Cerebellar nuclear complex (tissue), 1 donor: ENCODE measurements at places on chromosomes 11 and 22.

DNA sequence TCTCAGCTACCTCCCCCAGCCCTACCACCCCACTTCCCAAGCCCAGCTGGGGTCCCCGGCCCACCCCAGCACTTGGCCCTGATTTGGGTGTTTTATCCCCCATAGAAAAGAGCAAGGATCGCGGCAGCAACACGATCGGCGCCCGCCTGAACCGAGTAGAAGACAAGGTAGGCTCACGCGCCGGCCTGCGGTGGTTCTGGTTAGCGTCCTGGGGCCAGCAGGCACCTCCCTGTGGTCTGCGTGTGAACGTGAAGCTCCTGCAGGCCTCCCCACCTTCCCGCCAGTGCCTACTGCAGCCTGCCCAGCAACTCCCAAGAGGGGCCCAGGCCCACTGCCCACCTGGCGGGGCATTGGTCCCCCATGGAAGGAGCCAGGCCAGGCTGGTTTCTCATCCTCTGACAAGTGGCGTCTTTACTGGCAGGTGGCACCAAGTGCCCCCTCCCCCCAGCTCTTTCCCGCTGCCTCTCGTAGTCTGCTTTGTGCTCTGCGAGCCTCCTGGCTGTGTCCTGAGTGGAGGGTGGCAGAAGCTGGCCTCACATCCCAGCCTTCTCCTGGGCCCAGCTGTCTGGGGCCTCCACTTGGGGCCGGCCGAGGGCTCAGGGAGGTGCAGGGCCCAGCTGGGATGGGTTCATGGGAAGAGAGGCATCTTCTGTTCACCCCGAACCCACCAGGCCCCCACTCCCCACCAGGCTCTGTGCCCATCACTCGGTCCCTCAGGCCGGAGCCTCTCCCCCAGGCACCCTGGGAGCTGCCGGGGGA lies 78.3 kb upstream of the KCNQ1OT1 start:
- DNase-seq: no peak

GRCh38 chr22:46373159-46373558 lies 37.6 kb downstream of the TRMU start:
- DNase-seq: no peak

- DNase-seq: no peak
Measured at GRCh38 chr11:83181815-83182214, 11.7 kb upstream of the ANKRD42 start.

- DNase-seq: no peak
Measured at GRCh38 chr11:93906486-93906885, 56.1 kb upstream of the VSTM5 start.

DNA sequence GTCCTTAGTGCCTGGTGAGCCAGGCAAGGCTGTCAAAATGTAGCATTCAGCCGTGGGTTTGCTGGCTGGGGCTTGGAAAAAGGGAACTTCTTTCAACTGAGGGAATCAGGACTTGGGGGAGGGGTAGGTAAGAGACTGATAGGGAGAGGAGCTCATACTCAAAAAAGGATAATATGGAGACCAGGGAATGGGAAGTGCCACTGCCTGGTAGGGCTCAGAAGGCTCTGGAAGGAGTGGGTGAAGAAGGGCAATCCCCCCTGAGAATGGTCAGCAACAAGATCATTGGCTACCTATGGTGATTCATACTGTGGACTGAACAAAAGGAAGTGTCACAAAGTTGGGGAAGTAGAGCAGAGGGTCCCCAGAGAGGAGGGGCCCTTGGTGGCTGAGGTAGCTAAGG lies 1.9 kb downstream of the CNGA4 start:
- DNase-seq: no peak

DNA sequence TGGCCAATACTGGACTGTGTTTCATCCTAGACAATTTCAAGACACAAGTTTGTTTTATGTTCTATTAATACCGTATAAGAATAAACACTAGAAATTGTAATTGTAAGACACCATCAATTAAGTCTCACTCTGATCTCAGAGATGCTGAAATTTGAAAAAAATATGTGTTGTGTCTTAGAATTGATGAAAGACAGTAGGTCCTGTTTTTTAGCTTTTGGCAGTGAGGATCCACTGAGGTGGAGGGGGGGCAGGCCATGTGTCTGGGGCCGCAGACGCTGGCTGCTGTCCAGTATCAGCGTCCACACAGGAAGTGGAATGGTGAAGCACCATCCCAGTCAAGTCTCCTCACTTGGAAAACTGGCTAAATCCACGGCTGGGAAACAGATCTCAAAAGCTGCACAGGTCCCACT lies 22.5 kb upstream of the ALG8 start:
- no peak for DNase-seq

- DNase-seq: peak; percentile 85
Measured at GRCh38 chr11:130653838-130654636, 205.6 kb downstream of the ADAMTS15 start.

GRCh38 chr11:82792319-82792718 lies 58.7 kb upstream of the FAM181B start:
- DNase-seq: no peak

DNA sequence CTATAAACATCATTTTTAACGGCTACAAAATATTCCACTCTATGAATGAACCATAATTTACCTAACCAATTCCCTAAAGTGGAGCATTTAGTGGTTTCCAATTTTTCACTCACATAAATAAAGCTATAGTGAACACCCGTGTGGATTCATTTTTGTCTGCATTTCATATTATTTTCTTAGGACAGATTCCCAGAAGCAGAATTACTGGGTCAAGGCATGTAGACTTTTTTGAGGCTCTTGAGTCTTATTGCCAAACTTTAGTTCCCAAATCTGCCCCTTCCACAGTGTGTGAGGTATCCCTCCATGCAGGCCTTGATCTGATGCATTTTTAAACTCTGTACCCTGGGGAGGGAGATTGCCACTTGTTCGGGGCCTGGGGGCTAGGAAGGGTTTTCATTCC lies 198.2 kb downstream of the TENM4 start:
- no peak for DNase-seq

DNA sequence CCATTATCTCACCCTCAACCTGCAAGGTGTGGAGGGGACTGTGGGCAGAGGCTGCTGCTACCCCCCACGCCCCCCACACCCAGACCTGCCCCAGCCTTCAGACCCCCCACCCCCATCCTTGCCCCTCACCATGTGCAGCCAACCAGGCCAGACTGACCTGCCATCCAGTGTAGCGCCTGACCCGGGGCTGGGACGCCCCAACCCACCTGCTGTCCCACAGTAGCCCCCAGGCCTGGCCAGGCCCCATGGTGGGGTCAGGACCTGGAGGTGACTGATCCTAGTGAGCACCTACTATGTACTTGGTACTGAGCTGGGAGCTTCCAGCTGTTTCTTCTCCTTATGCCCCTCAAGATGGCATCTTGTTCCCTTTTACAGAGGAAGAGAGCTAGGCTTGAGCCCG lies 113.1 kb downstream of the CACNA1I start:
- DNase-seq: no peak

DNA sequence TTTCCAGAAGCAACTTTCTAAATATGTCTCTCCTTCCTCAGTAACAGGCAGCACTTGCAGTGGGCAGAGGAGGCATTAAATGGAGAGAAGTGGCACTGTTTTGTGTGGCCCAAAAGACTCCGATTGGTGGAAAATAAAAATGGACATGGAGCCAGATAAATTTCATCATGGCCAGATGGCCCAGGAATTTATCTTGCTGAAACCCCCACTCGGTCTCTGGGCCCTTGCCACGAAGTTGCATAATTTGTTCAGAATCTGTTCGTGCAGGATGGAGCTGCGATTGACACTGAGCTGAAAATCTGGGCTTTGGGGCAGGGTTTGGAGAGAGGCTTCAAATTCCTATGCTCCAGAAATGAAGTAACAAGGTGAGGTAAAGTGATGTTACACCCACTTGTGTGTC lies 65.5 kb downstream of the C11orf91 start:
- DNase-seq: peak; percentile 85

GRCh38 chr11:4882543-4882942 lies 843 bp downstream of the OR51T1 start:
- DNase-seq: no peak

- DNase-seq: no peak
Measured at GRCh38 chr22:21766691-21767462, 31.3 kb upstream of the YPEL1 start.

DNA sequence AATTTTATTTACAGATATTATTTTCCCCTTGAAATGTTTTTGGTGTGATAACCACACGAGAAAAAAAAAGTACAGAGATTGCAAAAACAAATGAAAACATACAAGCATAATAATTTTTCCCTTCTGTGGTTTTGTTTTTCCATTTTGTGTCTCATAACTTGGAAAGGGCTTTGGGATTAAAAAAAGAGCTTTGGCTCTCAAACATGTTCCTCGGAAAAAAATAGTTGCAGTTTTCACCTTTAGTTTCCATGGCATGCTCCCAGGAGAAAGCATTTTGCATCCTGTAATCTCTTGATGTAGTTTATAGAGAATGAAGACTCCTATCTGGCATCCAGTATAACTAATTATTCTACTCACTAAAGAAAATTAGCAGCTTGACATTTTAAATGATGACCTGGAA lies 362.1 kb upstream of the PDGFD start:
- no peak for DNase-seq

DNA sequence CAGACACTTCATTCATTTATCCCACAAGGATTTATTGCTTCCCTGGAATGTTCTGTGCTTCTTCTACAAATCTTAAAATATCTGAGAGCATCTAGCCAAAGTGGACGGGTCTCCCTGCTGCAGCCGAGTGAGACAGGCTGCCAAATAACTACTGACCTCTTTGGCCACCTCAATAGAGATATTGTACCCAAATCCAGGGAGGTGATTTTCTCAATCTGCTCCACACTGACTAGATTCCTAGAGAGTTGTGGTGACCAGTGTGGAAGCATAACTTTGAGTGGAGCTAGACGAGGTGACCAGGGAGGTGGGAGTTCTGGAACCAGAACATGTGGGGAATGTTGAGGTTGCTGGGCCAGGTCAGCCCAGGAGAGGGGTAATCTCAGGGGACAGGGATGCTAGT lies 77.5 kb downstream of the THAP12 start:
- no peak for DNase-seq

DNA sequence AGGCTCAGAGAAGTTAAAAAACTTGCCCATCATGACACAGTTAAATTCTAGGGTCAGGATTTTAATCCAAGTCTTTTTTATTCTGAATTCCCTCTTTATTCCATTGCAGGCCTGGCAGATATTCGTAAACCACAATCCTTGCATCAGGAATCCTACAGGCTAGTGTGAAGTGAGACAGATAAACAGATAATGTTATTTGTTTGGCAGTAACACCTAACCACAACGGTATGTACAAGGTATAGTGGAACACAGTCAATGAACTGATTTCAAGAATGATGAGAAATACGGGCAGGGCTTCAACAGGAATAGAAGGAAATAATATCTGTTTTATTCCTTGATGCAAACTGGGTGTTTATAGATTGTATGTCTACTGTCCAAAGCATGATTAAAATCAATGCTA lies 32.0 kb upstream of the NARS2 start:
- DNase-seq: no peak

- DNase-seq: no peak
Measured at GRCh38 chr22:48147404-48147803, 1385.0 kb downstream of the TBC1D22A start.

- no peak for DNase-seq
Measured at GRCh38 chr11:2519862-2520735, 75.3 kb downstream of the KCNQ1 start.

DNA sequence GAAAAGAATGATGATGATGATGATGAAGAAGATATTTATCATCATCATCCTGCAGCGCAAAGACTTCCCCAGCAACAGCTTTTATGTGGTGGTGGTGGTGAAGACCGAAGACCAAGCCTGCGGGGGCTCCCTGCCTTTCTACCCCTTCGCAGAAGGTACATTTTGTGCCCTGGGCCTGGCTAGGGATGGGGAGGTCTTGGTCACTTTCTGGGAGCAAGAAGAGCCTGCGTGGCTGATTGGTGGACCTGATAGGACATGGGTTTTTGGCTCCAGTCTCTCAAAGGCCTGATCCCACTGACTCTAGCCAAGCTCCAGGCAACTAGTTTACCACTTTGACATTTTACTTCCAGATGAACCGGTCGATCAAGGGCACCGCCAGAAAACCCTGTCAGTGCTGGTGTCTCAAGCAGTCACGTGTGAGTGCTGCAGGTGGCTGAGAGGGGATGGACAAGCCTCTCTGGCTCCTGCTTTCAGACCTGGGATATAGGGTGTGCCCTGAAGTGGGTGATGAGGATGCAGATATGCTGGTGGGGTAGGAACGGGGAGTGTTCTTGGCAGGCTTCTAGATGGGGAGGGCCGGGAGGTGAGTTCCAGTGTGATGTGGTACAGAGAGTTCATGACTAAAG lies 5.3 kb downstream of the SIDT2 start:
- no peak for DNase-seq

DNA sequence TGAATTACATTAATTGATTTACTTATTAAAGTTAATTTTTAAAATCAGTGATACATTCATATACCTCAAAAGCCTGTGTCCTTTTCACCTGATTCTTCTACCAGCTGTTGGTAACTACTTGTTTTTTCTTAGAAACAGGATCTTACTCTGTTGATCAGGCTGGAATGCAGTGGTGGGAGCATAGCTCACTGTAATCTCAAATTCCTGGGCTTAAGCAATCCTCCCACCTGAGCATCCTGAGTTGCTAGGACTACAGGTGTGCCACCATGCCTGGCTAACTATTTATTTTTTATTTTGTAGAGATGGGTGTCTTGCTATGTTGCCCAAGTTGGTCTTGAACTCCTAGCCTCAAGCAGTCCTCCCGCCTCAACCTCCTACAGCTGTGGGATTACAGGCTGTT lies 4.7 kb downstream of the TRIM44 start:
- DNase-seq: no peak

- no peak for DNase-seq
Measured at GRCh38 chr11:66216911-66217310, 51.5 kb upstream of the RAB1B start.

DNA sequence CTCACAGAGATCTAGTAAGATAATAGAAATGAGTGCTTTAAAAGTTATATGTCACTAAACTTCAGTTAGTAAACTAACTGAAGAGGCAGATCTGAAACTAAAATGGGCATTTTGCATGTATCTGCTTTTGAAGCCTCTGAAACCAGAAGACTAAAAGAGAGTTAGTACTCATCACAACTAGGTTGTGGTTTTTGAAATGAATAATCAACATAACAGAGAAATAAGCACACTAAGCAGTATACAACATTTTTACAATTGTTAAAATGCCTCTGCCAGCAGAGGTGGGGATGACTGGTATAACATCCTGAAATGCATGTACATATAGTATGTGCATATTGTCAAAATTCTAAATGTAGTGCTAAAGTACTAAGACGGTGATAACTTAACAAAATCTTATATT lies 564.5 kb downstream of the DLG2 start:
- no peak for DNase-seq

DNA sequence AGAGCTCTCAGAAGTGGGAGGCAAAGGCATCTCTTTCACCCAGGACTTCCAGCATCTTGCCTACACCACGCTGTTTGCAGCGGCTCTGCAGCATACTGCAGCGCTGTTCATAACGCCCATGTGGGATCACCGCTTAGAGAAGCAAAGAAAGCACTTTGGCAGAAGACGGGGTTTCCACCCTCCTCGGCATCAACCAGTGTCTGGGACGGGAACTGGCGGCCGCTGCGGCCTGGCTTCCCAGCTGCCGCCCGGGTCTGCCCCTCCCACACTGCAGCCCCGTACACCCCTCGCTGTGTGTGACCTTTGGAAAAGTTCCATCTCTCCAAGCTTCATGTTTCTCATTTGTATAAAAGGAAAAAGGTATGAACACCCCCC lies 545 bp upstream of the TIRAP start:
- DNase-seq: no peak

GRCh38 chr11:74325649-74326645 lies 14.5 kb upstream of the P4HA3 start:
- DNase-seq: peak; percentile 90

- no peak for DNase-seq
Measured at GRCh38 chr22:44932493-44932892, 77.3 kb downstream of the PHF21B start.

- DNase-seq: no peak
Measured at GRCh38 chr11:124644426-124645280, 22.0 kb downstream of the TBRG1 start.
